ENCODE measurements at places on chromosomes 1 and 21.

- DNase-seq = no peak
These were observed 37.2 kb upstream of the AGO1 start for GRCh38 chr1:35845766-35846165.

DNA sequence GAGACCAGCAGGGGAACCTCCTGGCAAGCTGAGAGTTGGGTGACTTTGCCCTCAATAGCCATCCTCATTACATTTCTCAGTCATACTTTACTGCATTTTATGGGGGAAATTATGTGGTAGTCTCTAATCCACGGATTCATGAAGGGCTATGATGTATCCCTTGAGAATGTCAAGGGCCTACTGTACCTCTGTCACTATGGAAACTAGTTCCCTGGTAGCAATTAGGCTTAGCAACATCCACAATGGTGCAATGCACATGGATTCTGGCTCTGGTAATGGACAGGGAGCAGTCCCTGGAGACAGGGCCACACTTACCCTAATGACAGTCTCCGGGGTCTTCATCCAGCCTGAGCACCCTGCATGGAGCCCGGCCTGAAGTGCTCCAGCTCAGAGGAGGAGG lies 26.5 kb downstream of the LRRN2 start:
- no peak for DNase-seq

DNA sequence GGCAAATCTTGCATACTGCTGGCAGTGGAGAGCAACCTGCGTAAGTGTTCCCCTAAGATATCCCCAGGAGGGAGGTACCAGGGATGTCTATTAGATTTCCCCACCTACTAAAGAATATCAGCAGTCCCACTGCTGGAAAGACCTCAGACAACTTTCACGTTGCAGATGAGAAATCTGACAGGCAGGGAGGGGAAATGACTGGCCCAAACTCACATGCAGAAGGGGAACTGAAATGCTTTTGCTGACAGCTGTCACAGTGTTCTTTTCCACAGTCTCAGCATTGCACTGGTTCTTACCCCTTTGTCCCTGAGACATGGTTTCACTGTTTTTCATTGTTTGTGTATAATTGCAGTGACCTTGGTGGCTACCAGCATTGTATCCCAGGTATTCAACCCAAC lies 84.8 kb upstream of the ATP1A1 start:
- no peak for DNase-seq

- no peak for DNase-seq
These were observed 14.8 kb upstream of the PTPRC start for GRCh38 chr1:198623752-198624647.

- DNase-seq = no peak
These were observed 33.1 kb upstream of the NFASC start for GRCh38 chr1:204837440-204838084.

Measured in activated naive CD4-positive, alpha-beta T cell (primary cell).